ENCODE measurements at places on chromosomes 2 and 18. TPM values are rescaled to one million over a fixed set of nuclear protein-coding genes. Genes with fewer than 3 reads are reported as not detected.
A peak's percentile ranks its signal among the peaks of the same experiment; 100 is the strongest.

- no peak for DNase-seq
These were observed 24.4 kb downstream of the TFCP2L1 start for GRCh38 chr2:121260370-121261154.

DNA sequence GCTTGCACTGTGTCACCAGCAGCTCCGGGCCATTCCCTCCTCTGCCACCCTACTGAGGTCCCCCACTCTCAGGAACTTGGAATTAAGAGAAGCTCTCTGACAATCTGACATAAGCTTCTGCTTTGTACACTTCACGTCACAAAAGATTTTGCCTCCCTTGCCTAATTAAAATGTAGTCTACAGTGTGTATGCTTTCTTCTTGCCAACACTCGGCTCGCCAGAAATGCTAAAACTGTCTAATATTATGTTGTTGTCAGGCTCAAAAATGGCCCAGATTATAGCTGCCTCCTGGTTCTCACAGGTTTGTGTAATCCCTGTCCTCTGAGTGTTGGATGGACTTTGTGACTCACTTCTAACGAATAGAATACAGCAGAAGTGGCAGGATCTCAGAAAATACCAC, 474.7 kb downstream of the MBD2 start:
- DNase-seq = no peak

DNA sequence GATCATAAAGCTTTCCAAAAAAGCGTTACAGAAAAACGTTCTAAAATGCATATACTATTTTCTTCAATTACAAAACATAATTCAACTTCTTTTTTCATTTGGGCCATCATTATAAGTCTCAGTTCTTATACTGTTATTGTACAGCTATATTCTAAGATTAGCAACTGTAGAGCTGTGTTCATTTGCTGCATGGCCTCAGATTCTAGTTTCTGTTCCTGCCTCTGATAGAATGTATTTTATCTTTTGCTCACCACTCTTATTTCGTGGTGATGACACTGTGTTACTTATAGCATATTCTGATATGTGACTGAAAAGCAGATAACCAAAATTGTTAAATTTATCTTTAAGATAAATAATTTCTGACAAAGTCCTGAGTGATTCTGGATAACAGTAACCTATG, 67.2 kb downstream of the PTRHD1 start:
- no peak for DNase-seq

GRCh38 chr18:75016025-75016717, 192.8 kb downstream of the PTGR3 start:
- no peak for DNase-seq

DNA sequence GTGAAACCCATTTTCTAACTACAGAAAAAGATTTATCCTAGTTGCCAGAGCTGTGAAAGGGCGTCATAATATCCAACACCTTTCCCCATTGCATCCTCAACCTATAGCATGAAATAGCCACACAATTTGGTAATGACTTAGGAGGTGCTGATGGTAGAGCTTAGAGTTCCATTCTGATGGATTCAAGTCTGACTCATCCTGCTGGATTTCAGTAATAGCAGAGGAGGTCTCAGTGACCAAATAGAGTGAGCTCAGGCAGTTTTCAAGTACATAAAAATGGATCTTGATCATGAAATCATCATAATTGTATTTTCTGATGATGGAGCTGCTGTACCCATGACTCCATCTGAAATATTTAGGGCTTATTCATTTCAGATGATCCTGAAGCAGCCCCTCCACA, 270.7 kb upstream of the KLHL29 start:
- DNase-seq = no peak

- DNase-seq = no peak
These were observed 17.6 kb downstream of the TMEM177 start for GRCh38 chr2:119696494-119697030.

DNA sequence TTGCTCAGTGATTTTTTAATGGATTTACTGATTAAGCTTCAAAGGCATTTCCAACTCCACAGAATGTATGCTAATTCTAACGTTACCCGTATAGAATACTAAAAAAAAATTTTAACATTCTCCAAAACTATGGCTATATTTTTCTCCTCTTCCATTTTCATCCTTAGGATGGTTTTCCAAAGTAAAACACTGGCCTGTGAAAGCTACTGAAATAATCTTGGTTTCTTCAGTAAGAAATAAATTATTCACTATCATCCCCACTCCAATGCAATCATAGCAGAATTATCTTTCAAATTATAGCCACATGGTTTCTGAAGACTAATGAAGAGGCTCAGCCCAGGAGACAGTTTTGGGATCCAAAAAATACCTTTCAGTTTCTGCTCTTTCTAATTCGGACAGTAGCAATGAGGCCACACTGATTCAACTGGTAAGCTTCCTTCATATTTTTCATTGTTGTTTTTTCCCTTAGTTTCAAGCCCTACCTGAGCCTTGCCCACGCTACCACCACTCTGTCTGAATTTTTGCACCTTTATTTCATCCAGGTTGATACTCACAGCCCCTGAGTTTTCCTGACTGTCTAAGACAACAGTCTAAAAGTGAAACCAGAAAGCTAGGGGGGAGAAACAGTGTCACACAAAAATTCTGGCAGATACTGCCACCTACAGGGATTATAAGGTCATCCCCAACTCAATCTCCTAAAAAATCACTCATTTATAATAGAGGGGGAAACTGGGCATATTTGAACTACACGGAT, 887.9 kb downstream of the NRXN1 start:
- DNase-seq = no peak

- no peak for DNase-seq
These were observed 190.1 kb upstream of the SP5 start for GRCh38 chr2:170524828-170525565.

DNA sequence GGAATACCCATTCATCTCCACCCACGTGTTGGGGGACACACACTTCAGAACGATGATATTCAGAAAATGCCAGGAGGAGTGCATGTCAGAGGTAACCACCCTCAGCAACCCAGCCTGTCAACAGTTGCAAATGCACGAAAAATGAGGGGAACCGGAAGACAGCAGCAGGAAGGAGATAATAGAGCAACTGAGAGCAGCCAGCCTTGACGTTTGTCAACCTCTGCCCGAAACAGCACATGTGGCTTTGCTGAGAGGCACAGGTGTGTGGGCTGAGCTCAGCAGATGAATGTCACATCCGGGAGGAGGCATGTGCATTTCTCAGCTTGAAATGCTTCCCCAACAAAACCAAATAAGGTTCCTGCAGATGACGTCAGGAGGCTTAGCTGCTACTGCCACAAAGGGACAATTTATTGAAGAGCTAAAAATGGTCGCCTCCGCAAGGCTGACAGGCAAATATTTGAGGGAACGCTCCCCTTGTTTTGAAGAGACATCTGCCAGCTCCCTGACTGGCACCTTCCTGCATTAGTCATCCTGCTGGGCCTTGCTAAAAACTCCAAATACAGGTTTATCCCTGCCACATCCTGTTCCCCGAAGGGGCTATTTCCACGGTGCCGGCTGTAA, 419.0 kb downstream of the NBAS start:
- DNase-seq = peak; percentile 89

DNA sequence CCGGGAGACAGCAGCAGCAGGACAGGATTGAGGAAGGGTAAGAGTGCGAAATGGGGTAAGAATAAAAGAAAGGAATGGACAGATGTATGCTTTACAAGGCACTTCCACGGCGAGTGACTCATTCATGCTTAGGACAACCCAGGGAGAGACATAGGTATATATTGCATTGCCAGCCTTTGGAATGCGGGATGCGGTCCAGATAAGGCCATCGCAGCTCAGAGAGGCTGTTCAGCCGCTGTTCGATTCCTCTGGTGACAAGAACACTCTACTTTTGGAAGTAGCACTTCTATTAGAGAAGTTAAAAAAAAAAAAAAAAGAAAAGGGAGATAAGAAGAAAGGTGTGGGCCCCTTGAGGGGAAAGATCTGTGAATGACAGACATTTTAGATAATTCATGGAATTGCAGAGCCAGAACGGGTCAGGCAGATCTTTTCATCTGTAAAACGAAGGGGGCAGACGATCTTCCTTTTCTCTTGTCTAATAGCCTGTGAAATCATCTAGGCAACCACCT, 819 bp upstream of the NCOA1 start:
- no peak for DNase-seq

- DNase-seq = no peak
These were observed 56.5 kb downstream of the MTX2 start for GRCh38 chr2:176325732-176326131.

DNA sequence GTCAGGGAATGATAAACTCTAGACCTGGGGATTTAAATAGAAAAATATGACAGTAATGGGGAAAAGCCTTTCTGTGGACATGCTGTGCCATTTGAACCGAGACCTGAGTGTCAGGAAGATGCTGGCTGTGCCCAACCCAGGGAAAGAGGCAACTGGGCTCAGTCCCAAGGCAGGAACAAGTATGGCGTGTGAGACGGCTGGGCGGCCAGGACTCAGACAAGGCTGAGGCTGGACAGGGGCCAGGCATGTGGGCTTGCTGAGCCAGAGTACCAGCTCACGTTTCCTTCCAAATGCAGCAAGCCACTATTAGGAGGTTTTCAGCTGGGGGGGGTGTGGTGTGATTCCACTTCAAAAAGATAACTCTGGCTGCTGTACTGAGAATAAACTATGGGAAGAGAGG, 92.4 kb downstream of the INPP5D start:
- no peak for DNase-seq

DNA sequence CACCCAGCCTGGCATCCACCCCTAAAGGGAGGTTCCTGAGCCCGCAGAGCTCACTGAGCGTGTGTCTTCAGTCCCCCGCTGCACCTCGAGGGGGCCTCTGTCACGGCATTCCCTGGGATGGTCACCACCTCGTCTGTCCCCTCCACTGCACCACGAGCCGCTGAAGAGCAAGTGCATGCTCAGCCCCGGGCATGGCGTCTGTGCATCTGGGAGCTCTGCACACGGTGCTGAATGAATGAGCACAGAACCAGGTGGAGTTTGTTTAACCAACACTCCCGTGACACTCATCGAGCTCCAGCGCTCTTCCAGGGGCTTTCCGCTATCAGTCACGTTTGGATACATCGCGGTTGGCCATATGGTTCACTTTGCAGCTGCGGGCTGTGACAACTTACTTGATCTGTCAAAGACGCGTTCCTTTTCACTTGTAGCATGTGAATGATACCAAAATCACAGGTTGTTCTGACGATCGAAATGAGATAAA, 9.2 kb downstream of the ALLC start:
- DNase-seq = no peak

GRCh38 chr2:184890311-184890710, 292.0 kb downstream of the ZNF804A start:
- DNase-seq = no peak

DNA sequence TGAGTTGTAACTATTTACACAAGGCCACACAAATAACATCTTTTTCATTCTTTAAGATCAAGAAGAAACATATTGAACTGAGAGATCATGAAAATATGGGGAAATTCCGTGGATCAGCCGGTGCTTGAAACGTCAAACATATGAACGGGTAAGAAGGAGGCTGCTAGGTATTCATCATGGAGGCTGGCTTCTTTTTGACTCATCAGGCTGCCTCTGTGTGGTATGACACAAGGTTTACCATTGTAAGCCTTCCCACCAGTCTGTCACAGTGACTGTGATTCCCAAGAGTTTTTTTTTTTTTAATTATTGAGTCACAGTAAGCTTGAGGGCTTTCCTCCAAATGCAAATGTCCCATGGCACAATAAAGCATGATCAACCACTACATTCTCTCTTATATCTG, 506.9 kb downstream of the BCL11A start:
- DNase-seq = no peak

GRCh38 chr2:110157153-110157793, 41.7 kb upstream of the MALL start:
- DNase-seq = peak; percentile 46

DNA sequence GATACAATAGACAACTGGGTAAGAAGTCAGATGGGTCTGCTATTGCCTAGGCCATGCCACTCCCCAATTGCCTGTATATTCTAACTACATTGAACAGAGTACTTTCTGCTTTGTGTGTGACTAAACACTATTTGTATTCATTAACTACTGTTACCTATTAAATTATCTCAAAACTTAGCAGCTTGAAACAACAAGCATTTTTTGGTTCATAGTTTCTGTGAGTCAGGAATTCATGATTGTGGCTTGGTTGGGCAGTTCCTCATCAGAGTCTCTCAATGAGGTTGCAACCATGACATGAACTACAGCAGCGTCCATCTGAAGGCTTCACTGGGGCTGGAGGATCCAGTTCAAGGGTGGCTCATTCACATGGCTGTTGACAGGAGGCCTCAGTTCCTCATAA, 205.7 kb downstream of the EN1 start:
- no peak for DNase-seq

DNA sequence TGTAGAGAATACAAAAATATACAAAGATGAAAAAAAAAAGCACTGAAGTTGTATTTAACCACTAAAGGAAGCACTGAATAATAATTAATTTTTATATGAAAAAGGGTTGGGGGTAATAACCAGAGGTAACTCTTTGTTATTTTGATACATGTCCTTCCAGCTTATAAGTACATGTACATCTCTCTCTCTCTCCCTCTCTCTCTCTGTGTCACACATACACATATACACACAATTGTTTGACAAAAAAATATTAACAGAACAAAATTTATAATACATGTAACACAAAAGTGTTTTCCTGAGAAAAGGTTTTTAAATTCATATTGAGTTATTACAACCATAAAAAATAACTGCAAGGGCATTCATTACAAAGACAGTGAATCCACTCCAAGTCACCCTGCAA, 4.6 kb downstream of the WIPF1 start:
- DNase-seq = no peak

GRCh38 chr2:236830926-236831325, 254.8 kb upstream of the COPS8 start:
- DNase-seq = no peak

DNA sequence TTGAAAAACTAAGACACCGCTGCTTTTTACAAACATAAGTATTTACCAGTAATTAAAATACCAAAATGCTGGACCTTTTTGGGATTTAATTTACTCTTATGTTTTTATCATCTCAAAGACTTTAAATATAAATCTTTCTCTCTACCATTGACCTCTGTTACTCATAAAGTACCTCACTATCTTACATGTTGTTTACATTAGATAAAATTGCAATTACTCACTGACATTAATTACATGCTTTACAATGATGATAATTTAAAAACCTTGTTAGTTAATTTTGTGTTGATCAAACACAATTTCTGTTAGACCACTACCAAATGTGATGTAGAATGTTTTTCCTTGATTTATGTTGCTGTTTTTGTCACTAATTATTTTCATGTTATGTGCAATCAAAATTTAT, 139.5 kb downstream of the PTH2R start:
- no peak for DNase-seq

Gene DYTN
- total RNA-seq = not detected

Gene EPAS1
- 15.6 TPM for total RNA-seq

Gene FIGN
- not detected for total RNA-seq

Gene ARHGAP15
- total RNA-seq = 101 TPM

Gene GAL3ST2
- total RNA-seq = 0.20 TPM

Gene SGPP2
- 4.0 TPM for total RNA-seq

Gene CIDEA
- total RNA-seq = not detected

Gene LYG1
- 0.98 TPM for total RNA-seq

Gene EGR4
- total RNA-seq = 0.15 TPM

Gene CYBRD1
- 4.6 TPM for total RNA-seq

Gene SLC38A11
- not detected for total RNA-seq

Gene ERICH2
- not detected for total RNA-seq

Gene TNS1
- total RNA-seq = 1.4 TPM

Gene STON1
- total RNA-seq = 3.5 TPM

Gene EFR3B
- 0.23 TPM for total RNA-seq

All from activated CD8-positive, alpha-beta memory T cell treated with anti-CD3 and anti-CD28 coated beads, Interleukin-2, amount 10 ng/mL, durations not matched to agents 7 days and 5 days (primary cell).